Stimulated activated CD4-positive, alpha-beta T cell treated with anti-CD3 and anti-CD28 coated beads, Interleukin-2, amount 100 ng/mL, for 48 hours (primary cell): ENCODE measurements at places on chromosomes 1 and 21.

GRCh38 chr1:2595261-2595811, 8.8 kb downstream of the PRXL2B start:
- DNase-seq, result no peak

GRCh38 chr1:65255035-65255655, 54.2 kb upstream of the DNAJC6 start:
- DNase-seq, result no peak

GRCh38 chr1:175317779-175318178, 125.2 kb upstream of the KIAA0040 start:
- no peak for DNase-seq

DNA sequence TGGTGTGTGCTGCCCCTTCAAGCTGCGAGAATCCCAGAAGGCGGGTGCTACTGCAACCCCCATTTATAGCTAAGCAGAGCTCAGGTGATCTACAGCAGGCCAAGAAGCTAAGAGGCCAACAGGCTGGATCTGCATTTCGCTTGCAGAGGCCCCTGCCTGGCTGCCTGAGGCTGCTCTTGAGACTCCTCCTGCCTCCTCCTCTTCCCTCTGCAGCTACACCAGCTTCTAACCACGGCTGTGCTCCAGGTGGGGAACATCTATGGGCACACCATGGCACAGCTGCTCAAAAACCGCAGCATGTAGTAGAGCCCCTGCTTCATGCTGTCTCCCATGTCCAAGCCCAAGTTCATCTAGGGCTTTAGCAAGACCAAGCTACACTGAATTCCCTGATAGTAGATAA, 72.9 kb upstream of the ZNF678 start:
- DNase-seq, result no peak

- no peak for DNase-seq
These were observed 87.2 kb upstream of the MAP1LC3C start for GRCh38 chr1:242086093-242086492.
